Stimulated activated CD8-positive, alpha-beta memory T cell treated with anti-CD3 and anti-CD28 coated beads, Interleukin-12 subunit alpha, Interleukin-12 subunit beta, amount 100 ng/mL, for 4 hours (primary cell): ENCODE measurements at places on chromosomes 16 and 17.

GRCh38 chr16:48347980-48348379 is 37.2 kb downstream of the SIAH1 start:
- DNase-seq: no peak

DNA sequence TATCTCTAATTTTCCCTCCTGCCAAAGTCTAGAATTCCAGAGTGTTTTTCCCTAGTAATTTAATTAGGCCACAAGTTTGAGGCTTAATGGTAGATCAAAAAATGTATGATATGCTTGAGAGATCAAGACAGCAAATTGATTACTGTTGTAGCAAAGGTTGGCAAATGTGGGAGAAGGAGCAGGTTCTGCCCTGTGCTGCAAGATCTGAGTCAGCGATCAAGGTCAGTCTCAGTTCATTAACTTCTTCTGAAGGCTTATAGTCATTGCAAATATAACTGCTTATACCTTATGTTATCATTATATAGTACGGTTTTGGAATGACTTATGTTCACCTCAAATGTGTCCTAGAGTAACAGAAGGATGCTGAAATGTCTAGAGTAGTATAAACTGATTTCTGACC is 231.1 kb upstream of the TBX2 start:
- DNase-seq: no peak

GRCh38 chr17:3556916-3557767 is 470 bp downstream of the TRPV3 start:
- no peak for DNase-seq

- DNase-seq: no peak
Measured at GRCh38 chr16:79073566-79073965, 527.0 kb downstream of the MAF start.

DNA sequence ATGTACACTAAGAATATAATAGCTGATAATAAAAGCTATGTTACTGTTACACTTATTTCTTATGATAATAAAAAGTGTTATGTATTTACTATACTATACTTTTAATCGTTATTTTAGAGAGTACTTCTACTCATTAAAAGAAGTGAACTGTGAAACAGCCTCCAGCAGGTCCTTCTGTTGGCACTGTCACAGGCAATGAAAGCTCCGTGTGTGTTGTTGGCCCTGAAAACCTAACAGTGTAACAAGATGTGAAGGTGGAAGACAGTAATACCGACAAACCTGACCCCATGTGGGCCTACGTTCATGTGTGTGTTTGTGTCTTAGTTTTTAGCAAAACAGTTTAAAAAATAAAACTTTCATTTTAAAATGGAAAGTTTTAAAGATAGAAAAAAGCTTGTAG is 91.8 kb downstream of the STH start:
- DNase-seq: no peak

DNA sequence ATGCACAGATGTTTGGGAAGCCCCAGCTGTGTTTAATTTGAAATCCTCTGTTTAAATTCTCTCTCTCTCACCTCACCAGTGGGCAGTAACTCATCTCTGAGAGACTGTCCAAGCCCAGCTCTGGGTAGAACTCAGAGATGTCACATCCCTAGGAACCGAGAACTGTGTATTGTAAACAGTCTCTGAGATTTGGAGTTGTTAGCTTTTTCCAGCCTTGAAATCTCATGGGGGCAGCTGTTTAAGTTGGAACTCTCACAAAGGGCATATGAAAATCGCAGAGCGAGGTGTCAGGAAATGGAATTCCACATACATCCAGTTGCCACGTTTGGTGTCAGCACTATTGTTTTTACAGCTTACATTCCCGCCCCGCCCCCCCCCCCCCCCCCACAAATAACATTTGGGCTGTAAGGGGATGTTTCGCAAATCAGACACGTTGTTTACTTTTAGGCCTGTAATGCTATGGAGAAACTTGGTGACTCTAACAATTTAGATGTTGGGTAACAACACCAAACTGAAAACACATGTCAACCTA is 34.3 kb downstream of the VPS35L start:
- no peak for DNase-seq

DNA sequence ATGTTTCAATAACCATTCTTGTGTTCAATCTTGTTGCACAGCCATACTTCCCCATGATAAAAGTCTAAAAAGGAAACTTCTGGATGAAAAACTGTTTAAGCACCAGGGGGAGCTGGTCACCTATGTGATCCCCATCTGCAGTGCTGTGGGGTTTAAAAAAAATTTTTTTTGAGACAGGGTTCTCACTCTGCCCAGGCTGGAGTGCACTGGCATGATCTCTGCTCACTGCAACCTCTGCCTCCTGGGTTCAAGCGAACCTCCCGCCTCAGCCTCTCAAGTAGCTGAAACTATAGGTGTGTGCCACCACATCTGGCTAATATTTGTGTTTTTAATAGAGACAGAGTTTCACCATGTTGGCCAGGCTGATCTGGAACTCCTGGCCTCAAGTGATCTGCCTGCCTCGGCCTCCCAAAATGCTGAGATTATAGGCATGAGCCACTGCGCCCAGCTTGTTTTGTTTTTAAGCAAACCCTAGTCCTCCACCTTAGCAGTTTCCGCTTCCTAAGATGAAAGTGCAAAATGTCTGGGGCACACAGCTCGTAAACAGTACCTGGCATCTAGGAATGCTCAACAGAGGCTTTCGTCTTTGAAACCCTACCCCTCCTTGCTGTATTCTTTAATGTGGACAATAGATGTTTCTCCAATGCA is 25.4 kb downstream of the DNAJA2 start:
- no peak for DNase-seq

DNA sequence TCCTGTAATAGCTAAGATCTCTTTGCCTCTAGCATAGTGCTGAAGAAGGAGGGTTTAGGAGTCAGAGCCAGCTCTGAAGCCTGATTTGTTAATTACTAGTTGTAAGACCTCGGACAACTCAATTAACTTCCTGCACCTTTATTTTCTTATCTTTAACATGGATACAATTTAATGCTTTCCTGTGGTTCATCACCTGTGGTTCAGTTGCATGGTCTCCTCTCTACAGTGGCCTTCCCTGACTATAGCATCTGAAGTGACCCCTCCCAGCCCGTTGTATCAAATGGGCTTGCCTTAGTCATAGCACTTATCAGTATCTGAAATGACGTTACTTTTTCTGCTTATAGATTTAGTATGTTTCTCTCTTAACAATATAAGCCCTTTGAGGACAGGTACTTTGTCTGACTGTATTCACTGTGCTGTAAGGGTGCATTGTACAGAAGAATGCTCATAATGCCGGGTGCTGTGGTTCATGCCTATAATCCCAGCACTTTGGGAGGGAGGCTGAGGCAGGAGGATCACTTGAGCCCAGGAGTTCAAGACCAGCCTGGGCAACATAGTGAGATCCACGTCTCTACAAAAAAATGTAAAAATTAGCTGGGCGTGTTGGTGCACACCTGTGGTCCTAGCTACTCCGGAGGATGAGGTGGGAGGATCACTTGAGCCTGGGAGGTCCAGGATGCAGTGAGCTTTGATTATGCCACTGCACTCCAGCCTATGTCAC is 2.6 kb upstream of the NDE1 start:
- DNase-seq: no peak

DNA sequence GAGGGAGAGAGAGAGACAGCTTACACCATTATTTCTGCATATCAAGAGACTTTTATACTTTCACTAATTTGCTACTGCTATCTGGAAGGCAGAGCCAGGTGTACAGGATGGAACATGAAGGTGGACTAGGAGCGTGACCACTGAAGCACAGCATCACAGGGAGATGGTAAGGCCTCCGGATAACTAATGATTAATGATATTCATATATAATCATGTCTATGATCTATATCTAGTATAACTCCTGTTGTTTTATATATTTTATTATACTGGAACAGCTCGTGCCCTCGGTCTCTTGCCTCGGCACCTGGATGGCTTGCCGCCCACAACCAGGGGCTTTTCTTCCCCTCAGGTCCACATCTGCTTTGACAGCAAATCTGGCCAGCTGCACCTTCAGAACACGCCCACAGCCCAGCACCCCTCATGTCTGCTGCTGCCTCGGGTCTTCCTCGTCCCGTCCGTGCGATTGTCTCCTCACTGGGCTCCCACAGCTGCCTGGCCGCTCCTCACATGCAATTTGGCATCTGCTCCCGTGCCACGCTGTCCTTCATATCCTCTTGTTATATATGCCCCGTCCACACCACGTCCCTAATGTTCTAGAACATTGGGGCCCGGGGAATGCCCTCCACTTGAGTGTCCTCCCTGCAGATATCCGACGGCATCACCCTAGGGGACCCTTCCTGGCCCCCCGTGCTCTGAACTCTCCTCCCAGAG is 10.2 kb upstream of the DEF8 start:
- DNase-seq: no peak

GRCh38 chr16:61887903-61888302 is 148.3 kb downstream of the CDH8 start:
- DNase-seq: no peak

GRCh38 chr17:82280537-82280936 is 7.0 kb upstream of the CSNK1D start:
- no peak for DNase-seq

- DNase-seq: no peak
Measured at GRCh38 chr17:307741-308507, 44.7 kb downstream of the RPH3AL start.

GRCh38 chr17:4982305-4982704 is 5.2 kb downstream of the CAMTA2 start:
- no peak for DNase-seq

GRCh38 chr16:26220894-26221293 is 529.1 kb downstream of the HS3ST4 start:
- DNase-seq: no peak

DNA sequence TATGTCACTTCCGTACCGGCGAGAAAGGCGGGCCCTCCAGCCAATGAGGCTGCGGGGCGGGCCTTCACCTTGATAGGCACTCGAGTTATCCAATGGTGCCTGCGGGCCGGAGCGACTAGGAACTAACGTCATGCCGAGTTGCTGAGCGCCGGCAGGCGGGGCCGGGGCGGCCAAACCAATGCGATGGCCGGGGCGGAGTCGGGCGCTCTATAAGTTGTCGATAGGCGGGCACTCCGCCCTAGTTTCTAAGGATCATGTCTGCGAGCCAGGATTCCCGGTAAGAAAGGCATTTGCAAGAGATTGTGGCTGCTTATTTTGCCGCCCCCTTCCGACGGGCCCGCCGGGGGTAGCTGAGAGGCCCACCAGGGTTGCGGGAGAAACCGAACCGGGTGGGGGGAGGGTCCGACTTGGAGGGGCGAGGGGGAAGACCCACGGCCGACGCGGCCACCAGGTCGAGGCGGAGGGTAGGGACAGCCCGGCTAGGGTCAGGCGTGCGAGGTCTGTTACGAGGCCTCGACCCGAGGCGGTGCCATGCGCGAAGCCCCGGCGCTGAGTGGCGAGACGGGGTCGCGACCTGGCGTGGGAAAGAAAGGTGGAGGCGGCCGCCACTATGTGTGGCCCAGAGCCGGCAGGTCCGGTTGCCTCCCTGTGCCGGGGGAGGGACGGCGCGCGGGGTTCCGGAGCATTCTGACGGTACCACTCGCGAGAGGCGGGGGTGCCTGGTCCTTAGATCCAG is 6.7 kb upstream of the CD68 start:
- DNase-seq: peak; percentile 100

GRCh38 chr17:47618410-47618809 is 31.3 kb upstream of the KPNB1 start:
- DNase-seq: no peak

GRCh38 chr16:87854053-87854906 is 15.0 kb downstream of the SLC7A5 start:
- no peak for DNase-seq

- no peak for DNase-seq
Measured at GRCh38 chr17:36592716-36593321, 1.1 kb downstream of the DHRS11 start.
